Esophagus muscularis mucosa (tissue), 4 donors: ENCODE measurements at places on chromosomes 3 and 15. TPM values are rescaled to one million over a fixed set of nuclear protein-coding genes. Genes with fewer than 3 reads are reported as not detected.

DNA sequence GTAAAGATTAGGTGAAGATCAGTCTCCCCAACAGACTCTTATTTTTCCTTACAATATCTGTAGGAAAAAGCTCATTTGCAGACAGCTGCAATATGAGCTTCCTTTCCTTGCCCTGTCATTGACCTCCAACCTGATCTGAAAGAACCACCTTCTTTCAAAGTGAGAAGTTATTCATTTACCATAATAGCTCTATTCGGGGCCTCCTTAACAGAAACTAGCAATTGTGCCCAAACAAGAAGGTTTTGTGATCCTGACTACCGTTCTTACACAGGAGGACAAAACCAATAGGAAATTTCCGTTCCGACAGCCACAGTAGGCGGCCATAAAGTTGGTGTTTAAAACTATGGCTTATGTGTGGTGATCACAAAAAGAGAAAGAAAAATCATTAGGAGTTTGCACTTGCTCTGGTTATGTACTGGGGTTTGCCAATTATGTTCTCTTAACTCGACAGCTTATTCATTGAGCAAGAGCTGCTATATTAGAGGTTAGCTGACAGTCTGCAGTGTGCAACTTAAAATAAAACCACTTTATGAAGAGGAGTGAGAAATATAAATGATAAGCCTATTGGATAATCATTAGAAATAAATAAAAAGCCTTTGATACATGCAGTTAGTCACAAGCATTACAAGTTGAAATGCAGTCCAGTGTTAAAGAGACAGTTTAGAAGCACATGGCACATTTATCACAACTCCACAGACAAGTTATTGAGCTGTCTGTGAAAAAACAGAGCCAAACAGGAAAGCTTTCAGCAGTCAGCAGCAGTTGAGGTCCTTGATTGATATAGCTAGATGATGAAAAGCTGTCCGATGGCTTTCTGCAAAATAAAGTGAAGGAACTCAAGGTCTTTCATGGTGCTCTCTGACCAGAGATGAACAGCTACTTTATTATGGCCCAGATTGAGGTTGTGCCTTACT is 199.8 kb downstream of the WDR72 start:
- DNase-seq: no peak
- no peaks in the 10 kb centered on the region for H3K4me1 ChIP-seq
- no peaks in the 10 kb centered on the region for H3K36me3 ChIP-seq
- H3K27ac ChIP-seq: no peak overlapping the region
- H3K4me3 ChIP-seq: no peak overlapping the region

DNA sequence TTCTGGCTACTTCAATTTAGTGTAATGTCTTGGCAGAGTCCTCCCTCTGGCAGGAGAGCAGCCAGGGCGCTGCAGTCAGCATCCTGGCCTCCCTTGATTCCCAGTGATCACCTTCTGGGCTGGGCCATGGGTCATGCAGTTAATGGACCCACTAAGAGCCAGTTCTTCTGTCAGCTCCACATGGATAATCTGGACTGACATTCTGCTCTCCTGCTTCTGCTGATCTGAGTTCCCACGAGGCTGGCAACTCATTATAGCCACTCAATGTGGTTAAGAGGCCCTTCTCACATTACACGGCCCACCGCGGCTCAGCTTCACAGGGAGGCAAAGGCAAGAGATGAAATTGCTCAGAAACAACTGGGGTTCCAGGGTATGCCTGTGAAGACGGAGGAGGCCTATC is 94.0 kb downstream of the WDR76 start:
- no peak for DNase-seq
- no peaks in the 10 kb centered on the region for H3K27me3 ChIP-seq
- peaks cover 3% of the 10 kb centered on the region for H3K4me1 ChIP-seq
- no peak overlapping the region for H3K4me3 ChIP-seq
- no peaks in the 10 kb centered on the region for H3K36me3 ChIP-seq

GRCh38 chr3:116096631-116097030 is 348.7 kb downstream of the LSAMP start:
- H3K36me3 ChIP-seq: no peaks in the 10 kb centered on the region
- H3K27ac ChIP-seq: no peak overlapping the region
- DNase-seq: no peak

DNA sequence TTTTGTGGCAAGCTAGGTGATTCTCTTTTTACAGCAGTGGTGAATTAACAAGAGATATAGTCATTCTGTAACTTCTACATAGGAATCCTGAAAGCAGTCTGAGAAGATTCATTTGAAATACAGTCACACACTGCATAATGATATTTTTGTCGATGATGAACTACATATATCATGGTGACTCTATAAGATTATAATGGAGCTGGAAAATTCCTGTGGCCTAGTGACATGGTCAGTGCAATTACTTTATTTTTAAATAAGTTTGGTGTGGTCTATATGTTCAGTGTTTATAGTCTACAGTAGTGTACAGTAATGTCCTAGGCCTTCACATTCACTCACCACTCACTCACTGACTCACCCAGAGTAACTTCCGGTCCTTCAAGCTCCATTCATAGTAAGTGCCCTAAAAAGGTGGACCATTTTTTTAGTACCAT is 511.4 kb upstream of the MCTP2 start:
- no peak overlapping the region for H3K4me3 ChIP-seq
- no peak for DNase-seq
- H3K36me3 ChIP-seq: no peaks in the 10 kb centered on the region
- H3K27me3 ChIP-seq: no peaks in the 10 kb centered on the region
- no peaks in the 10 kb centered on the region for H3K4me1 ChIP-seq
- H3K27ac ChIP-seq: no peak overlapping the region

DNA sequence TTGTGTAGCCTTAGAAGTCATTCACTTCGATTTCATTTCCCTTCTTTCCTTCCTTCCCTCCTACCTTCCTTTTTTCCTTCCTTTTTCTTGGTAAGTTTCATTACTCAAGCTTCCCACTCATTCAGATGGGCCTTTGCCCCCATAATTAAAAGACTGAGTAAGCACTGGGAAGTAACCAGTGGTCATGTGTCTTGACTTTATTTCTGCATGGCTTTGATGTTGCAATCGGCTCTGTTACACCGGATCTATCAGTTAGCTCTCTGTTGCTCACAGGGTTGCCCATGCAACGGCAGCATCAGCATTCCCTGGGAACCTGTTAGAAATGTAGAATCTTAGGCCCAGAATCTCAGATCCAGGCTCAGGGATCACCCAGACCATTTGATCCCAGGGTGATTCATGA is 25.6 kb upstream of the LARS2 start:
- no peaks in the 10 kb centered on the region for H3K36me3 ChIP-seq
- no peak overlapping the region for H3K4me3 ChIP-seq
- no peaks in the 10 kb centered on the region for H3K4me1 ChIP-seq
- H3K27ac ChIP-seq: no peak overlapping the region

DNA sequence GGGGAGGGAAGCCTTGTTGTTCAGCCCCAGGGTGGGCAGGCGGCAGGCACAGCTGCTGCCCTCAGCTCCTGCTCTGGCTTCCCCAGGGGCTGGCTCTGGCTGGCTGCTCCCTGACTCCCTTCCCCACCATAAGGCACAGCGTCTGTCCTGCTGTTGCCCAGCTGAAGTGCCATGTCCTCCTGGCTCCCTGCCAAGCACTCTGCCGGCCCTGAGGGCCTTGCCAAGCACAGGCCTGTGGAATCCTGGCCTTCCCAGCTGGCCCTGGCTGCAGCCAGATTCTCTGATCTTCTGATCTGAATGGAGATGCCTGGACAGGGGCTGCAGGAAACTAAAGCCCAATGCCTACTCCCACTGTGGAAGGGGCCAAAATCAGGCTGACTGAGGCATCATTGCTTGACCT is 1.1 kb downstream of the IQCF6 start:
- H3K4me1 ChIP-seq: no peaks in the 10 kb centered on the region
- H3K4me3 ChIP-seq: no peak overlapping the region
- no peaks in the 10 kb centered on the region for H3K36me3 ChIP-seq
- H3K27me3 ChIP-seq: no peaks in the 10 kb centered on the region
- no peak for DNase-seq

GRCh38 chr3:105611304-105612192 is 244.8 kb downstream of the ALCAM start:
- DNase-seq: no peak
- no peaks in the 10 kb centered on the region for H3K4me1 ChIP-seq
- H3K27me3 ChIP-seq: no peaks in the 10 kb centered on the region
- H3K4me3 ChIP-seq: no peak overlapping the region
- no peaks in the 10 kb centered on the region for H3K36me3 ChIP-seq
- H3K27ac ChIP-seq: no peak overlapping the region

DNA sequence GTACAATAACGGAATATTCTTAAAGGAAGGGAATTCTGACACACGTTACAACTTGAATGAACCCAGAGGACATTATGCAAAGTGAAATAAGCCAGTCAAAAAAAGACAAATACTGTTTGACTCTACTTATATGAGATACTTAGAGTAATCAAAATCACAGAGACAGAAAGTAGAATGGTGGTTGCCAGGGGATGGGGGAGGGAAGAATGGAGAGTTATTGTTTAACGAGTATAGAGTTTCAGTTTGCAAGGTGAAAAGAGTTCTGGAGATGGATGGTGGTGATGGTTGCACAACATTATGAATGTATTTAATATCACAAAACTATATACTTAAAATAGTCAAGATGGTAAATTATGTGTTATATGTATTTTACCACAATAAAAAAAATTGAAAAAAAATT is 112.9 kb upstream of the ARHGEF3 start:
- no peaks in the 10 kb centered on the region for H3K36me3 ChIP-seq
- H3K4me3 ChIP-seq: no peak overlapping the region
- H3K27me3 ChIP-seq: no peaks in the 10 kb centered on the region
- H3K4me1 ChIP-seq: peaks cover 13% of the 10 kb centered on the region
- H3K27ac ChIP-seq: no peak overlapping the region
- no peak for DNase-seq

DNA sequence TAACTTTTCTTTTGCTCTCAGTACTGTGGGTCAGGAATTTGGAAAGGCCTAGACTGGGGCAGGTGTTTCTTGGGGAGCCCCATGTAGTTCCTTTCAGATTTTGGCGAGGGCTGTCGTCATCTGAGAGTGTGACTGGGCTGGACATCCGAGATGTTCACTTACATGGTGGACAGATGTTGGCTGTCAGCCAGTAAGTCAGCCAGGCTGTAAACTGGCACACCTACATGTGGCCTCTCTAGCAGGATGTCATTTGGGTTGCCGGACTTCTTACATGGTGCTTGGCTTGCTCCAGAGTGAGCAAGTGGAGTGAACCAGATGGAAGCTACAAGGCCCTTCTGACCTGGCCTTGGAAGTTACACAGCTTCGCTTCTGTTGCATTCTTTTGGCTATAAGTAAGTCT is 20.7 kb downstream of the TATDN2 start:
- H3K27ac ChIP-seq: no peak overlapping the region
- peaks cover 34% of the 10 kb centered on the region for H3K36me3 ChIP-seq
- peaks cover 35% of the 10 kb centered on the region for H3K4me1 ChIP-seq
- H3K4me3 ChIP-seq: no peak overlapping the region
- DNase-seq: no peak

GRCh38 chr3:196517162-196517800 is 2.1 kb upstream of the SMCO1 start:
- DNase-seq: no peak
- no peaks in the 10 kb centered on the region for H3K27me3 ChIP-seq

DNA sequence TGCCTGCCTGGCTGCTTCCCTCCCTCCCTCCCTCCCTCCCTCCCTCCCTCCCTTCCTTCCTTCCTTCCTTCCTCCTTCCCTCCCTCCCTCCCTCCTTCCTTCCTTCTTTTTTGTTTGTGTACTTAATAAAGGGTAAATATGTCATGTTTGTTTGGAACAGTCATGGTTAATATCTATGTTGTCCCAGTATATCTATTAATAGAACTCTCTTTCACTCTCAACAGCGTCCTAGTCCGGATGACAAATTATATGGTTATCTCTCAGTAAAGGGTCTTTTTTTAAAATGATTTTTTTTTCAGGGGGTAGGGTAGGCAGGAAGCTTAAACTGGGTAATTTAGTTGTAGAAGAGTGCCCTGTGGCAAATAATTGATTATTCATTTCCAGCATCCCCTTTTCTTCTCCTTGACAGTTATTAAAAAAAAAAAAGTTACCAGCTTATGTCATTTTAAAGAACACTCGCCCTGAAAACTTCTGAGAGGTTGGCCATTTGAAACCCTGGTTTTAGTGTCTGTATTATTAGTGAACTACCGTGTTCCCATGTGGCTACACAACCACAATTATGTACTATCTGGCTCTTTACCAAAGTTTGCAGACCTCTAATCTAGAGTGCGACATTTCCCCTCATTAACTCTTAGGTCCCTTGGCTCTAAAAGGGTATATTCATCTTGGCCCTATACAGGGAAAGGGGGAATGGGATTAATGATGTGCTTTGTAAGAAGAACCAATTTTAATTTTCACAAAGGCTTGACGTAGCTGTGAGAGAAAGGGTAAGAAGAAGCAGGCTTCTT is 13.7 kb downstream of the TAGLN3 start:
- H3K27ac ChIP-seq: no peak overlapping the region
- DNase-seq: no peak
- no peak overlapping the region for H3K4me3 ChIP-seq
- no peaks in the 10 kb centered on the region for H3K27me3 ChIP-seq

DNA sequence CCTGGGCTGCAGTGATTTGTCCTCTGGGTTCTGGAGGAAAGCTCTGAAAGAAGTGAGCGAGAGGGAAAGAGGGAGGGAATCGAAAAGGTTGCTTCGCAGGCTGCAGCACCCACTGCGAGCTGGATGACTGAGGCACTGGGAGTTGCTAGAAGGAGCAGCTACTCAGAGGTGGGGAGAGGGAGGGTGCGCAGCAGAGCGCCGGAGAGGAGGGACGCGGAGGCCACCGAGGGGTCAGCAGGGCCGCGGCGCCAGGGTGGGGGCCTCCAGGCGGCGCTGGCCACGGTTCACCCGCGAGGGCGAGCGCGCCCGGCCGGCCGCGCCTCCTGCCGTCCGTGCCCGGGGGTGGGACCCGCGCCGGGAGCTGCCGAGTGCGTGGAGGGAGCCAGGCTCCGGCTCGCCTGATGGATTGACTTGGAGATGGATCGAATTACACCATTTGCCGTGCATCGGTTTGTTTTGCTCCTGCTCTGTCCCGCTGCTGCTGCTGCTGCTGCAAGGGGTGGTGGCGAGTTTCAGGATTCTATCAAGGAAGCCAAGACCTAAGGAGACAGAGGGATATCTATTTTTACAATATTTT is at the start of gene SEMA6D:
SEMA6D (plus strand) TSS at position 470 of the 577 bp plus-strand sequence. CDS start 42,294 bp downstream, outside the sequence.
- peaks cover 7% of the 10 kb centered on the region for H3K27me3 ChIP-seq
- peaks cover 39% of the 10 kb centered on the region for H3K4me1 ChIP-seq
- DNase-seq: no peak
- no peaks in the 10 kb centered on the region for H3K36me3 ChIP-seq
- peak within 1 kb of the TSS; percentile 87 for H3K27ac ChIP-seq

DNA sequence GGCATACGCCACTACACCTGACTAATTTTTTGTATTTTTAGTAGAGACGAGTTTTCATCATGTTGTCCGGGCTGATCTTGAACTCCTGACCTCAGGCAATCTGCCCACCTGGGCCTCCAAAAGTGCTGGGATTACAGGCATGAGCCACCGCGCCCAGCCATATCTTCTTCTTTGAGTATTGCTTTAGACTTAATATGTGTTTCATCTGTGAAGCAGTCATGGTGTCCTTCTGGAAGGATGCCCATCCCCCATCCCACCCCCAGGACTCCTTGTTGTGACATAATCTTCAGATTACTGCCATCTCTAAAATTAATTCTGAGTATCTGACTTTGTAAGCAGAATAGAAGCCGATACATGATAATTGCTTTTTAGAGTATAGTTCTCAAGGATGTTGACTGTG is 57.7 kb downstream of the KLHL25 start:
- no peak overlapping the region for H3K27ac ChIP-seq
- H3K36me3 ChIP-seq: peaks cover 98% of the 10 kb centered on the region
- no peaks in the 10 kb centered on the region for H3K27me3 ChIP-seq
- peaks cover 5% of the 10 kb centered on the region for H3K4me1 ChIP-seq

GOLGA6L10 gene
- total RNA-seq: 0.33 TPM

CFAP20DC gene
- total RNA-seq: 0.23 TPM

STRA6 gene
- total RNA-seq: 0.66 TPM

GOLGA8J gene
- not detected for total RNA-seq
